ENCODE measurements at places on chromosomes 5 and 9.
A peak's percentile ranks its signal among the peaks of the same experiment; 100 is the strongest.

DNA sequence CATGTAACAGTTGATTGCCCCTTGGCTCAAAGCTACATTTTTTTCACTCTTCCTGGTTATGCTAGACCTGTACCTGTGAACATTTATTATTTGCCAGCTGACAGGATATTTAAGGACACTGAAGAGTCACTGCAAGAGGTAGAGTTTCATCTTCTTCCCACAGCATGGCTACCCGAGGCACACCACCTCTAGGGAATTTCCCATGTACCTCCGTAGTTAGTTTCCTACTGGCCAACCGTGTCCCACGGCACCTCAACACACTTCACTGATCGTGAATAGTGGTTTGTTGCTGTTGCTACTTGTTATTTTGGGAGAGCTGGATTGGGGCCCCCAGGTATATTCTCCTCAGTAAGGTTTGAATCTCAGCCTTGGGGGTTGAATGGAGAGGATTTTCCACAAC lies 648.6 kb downstream of the SEMA5A start:
- no peak for DNase-seq

DNA sequence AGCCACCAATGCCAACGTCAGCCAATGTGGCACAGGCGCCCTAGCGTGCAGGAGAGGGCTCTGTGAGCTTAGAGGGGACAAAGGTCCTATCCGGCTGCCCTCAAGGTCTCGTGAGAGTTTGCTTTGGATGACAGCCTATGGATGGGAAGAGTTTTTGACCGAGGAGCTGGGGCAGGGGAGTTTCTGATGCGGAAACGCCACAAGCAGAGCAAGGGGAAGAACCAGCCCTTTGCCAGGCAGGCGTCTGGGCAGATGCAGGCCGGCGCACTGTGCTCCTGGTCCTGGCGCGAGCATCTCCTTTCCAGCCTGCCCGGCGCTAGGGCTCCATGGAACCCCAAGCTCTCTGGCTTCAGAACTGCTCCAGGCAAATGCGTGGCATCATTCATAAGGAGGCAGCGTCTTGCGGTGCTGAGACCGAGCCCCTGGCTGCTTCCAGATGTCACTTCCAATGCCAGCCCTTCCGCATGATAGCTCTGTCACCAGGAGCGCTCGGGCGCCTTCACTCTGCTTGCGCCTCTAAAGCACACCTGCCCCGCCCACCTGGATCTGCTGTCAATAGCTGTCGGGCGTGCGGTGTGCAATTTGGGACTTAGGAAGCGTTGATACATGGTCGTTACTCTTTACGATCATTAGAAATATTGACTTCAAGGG lies 374.9 kb upstream of the IRX1 start:
- DNase-seq: no peak

- DNase-seq: no peak
These were observed 11.7 kb downstream of the NSG2 start for GRCh38 chr5:174057206-174057605.

GRCh38 chr5:56164376-56164775 lies 68.8 kb downstream of the ANKRD55 start:
- no peak for DNase-seq

DNA sequence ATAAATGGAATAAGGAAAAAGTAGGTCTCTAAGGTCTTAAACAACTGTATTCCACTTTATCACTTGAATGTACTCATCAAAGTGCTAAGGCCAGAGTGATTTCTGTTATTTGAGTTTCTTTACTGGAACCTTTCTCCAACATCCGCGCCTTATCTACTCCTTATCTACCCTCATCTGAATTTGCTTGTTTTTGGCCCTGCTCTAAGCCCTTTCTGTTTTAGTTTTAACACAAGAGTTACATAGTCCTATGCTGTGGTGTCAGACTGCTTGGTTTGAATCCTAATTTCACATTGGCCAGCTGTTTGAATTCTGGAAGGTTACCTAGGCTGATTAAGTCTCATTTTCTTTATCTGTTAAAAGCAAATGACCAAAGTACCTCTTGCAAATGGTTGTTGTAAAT lies 128.3 kb downstream of the PCSK5 start:
- no peak for DNase-seq

- DNase-seq: no peak
These were observed 39.3 kb downstream of the CRB2 start for GRCh38 chr9:123395276-123395688.

- DNase-seq: no peak
These were observed 94.1 kb upstream of the ITGA2 start for GRCh38 chr5:52895075-52895474.

- DNase-seq: no peak
These were observed 99.1 kb downstream of the RXRA start for GRCh38 chr9:134425401-134425800.

- DNase-seq: no peak
These were observed 205.9 kb downstream of the AUH start for GRCh38 chr9:91155746-91156376.

DNA sequence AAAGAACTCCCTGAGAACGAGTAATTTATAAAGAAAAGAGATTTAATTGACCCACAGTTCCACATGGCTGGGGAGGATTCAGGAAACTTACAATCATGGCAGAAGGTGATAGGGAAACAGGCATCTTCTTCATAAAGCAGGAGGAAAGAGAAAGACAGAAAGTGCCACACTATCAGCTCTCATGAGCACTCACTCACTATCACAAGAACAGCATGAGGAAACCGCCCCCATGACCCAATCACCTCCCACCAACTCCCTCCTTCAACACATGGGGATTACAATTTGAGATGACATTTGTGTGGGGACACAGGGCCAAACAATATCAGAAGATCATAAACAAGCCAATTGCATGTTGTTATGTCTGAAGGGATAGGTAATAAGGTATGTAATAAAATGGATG lies 935.9 kb upstream of the COX7C start:
- no peak for DNase-seq

- no peak for DNase-seq
These were observed 41.2 kb upstream of the FLT4 start for GRCh38 chr5:180690562-180690961.

- no peak for DNase-seq
These were observed 1.1 kb downstream of the KDM3B start for GRCh38 chr5:138353560-138354080.

DNA sequence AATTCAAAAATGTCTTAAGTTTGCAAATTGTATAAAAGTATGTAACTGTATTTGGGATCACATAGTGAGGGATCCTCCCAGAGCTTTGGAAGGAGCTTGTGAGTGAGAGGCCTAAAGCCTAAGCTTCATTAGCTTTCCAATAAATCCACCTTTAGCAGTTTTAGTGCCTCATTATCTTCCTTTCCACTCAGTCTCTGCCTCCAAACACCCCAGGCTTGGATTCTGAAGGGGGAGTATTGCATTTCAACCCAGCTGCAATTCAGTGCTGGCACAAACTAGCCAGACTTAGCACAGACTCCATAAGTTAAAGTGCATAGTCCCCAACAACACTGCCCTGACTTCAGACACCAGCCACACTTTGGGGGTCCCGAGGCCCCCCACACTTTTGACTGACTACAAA lies 113.5 kb downstream of the SMARCA2 start:
- DNase-seq: no peak

- DNase-seq: no peak
These were observed 129.0 kb upstream of the WWC1 start for GRCh38 chr5:168162464-168162863.

GRCh38 chr5:95835682-95836385 lies 13.3 kb upstream of the GLRX start:
- no peak for DNase-seq

- DNase-seq: no peak
These were observed 462.5 kb upstream of the TYRP1 start for GRCh38 chr9:12230708-12231107.

- no peak for DNase-seq
These were observed 100.0 kb downstream of the SEMA5A start for GRCh38 chr5:9445826-9446388.

GRCh38 chr5:105803431-105803830 lies 1867.3 kb downstream of the EFNA5 start:
- DNase-seq: no peak

DNA sequence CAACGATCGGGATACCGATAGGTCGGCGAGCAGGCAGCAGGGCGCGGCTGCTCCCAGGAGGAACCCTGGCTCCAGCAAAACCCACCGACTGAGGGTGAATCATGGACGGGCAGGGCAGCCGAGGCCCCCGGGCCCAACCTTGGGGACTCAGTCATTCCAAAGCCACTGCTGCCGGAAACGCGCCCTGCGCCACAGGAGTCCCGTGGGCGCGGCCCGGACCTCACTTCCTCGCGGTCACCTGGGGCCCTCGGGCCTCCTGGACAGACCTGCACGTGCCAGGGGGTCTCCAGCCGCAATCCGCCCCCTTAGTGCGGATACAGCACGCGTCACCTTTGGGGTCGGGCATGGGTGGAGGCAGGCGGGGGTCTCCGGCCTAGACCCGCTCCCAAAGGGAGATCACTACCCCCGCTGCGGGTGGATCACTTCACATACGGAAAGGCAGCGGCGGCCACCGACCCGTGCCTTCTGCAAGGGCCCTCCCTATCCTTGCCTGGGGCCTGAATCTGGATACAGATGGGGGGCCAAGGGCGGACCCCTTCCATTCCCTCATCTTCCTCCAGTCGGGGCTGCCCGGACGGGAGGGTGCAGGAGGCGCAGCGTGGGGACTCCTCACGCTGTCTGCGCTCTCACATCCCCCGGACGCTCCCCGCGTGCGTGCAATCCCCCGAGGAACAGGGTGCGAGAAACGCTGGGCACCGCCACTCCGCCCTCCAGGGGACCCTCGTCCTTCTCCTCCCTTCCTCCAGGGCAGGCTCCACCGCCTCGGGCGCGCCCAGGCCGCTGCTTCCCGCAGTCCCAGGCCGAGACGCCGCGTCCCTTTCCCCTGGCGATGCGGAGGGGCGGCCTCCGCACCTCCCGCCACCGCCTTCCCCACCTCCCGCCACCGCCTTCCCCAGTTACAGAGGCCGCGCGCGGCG lies 586 bp downstream of the TXN start:
- no peak for DNase-seq

DNA sequence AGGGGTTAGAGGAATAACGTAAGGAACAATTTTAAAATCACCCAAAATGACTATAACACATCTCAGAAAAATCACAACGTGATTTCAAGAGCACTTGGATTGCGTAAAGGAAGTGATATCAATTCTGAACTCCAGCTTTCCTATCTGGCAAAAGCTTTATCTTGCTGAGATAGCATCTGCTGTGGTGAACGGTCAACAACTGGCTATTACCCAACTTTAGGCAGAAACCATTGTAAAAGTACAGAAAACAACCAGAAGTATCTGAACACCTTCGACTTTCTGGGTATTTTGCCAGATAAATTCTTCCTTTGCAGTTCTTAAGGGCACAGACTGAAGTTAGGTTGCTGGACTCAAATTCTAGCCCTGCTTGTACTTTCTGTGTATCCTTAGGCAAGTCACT lies 9.2 kb downstream of the ABLIM3 start:
- DNase-seq: no peak

- DNase-seq: peak; percentile 48
These were observed 134.7 kb upstream of the DMRT1 start for GRCh38 chr9:706606-707459.

GRCh38 chr5:17005107-17005828 lies 69.2 kb upstream of the MYO10 start:
- no peak for DNase-seq

DNA sequence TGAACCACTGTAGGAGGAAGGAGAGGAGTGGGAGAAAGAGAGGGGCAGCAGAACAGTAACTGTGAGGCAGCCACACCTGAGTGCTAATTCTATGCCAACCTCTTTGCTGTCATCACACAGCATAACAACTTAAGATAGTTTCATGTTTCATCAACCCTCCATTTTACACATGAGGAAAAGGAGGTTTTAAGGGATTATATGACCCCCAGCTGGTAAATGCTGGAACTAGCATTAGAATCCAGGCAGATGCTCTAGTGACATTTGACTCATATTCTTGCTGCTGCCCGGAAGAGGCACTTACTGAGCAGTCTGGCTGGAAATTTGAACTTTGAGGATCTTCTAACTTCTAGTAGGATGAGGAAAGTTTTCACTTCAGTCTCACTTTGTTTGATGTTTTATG lies 24.1 kb upstream of the VLDLR start:
- DNase-seq: no peak

- no peak for DNase-seq
These were observed 736 bp upstream of the NKD2 start for GRCh38 chr5:1007681-1008450.

Measured in HL-60 (cell line).